ENCODE measurements at places on chromosomes 7 and 10.

- no peak for DNase-seq
Measured at GRCh38 chr10:128059266-128059981, 66.8 kb downstream of the MKI67 start.

DNA sequence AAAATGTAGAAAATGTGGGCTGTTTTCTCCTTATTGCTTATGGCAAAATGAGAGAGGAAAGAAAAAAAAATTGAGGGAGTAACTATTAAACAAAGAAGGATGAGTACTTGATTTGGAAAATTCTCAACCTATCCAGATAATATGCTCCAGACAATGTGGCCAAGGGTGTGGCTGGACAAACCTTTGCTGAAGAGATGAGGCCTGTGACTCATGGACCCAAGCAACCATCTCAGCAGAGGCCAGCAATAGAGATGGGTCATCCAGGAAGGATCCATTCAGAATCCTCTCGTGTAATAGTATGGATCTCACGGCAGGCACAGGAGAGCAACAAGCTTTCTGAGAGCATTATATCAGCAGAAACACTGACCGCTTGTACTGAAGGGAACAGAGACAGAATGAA is 120.3 kb upstream of the CELF2 start:
- no peak for DNase-seq

DNA sequence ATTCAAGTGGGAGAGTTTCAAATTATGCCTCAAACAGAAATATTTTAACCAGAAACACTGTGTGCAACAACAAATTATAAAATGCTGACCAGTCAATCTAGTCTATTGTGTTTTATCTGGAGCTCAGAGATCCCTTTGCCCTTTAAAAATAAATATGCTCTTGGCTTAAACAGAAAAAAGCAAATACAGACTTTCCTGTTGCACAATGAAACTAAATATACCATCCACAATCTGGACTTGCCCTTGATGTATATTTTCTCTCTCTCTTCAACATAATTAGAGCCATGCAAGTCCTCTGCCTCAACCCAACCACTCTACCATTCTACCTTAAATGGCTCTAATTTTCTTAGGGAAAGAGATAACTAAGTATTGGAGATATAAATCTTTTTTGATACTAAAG is 34.9 kb downstream of the ASAH2 start:
- no peak for DNase-seq

DNA sequence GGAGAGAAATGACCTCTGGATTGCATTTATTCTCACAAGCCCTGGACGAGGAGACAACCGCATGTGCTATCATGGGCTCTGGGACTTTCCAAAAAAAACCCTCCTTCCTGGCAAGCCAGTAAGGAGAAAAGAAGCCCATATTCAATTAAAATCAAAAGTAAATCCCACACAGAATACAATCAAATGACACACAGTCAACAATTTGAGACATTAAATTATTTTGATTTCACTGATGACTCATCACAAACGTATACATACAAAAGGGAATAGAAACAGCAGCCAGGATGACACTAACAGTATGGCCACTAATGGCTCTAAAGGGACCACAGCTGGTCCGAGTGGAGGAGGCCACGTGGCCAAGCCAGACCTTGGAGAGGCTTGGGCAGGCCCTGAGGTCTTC is 24.9 kb downstream of the LRRC20 start:
- no peak for DNase-seq

- DNase-seq: no peak
Measured at GRCh38 chr7:155360495-155361345, 63.0 kb downstream of the INSIG1 start.

- DNase-seq: peak; percentile 82
Measured at GRCh38 chr7:140059273-140060242, 3.2 kb downstream of the PARP12 start.

- no peak for DNase-seq
Measured at GRCh38 chr10:131871673-131872005, 29.2 kb upstream of the PPP2R2D start.

GRCh38 chr10:62610649-62611229 is 193.8 kb upstream of the ADO start:
- DNase-seq: no peak

- no peak for DNase-seq
Measured at GRCh38 chr7:50538478-50538877, 26.7 kb downstream of the DDC start.

GRCh38 chr7:31783221-31783620 is 96.2 kb downstream of the PPP1R17 start:
- DNase-seq: no peak

GRCh38 chr10:123831259-123831658 is 60.3 kb downstream of the CPXM2 start:
- no peak for DNase-seq

- no peak for DNase-seq
Measured at GRCh38 chr7:139893999-139894398, 64.9 kb downstream of the TBXAS1 start.

- DNase-seq: no peak
Measured at GRCh38 chr10:119541459-119542356, 811 bp downstream of the RGS10 start.

- DNase-seq: no peak
Measured at GRCh38 chr10:58833771-58834561, 321.3 kb downstream of the BICC1 start.

DNA sequence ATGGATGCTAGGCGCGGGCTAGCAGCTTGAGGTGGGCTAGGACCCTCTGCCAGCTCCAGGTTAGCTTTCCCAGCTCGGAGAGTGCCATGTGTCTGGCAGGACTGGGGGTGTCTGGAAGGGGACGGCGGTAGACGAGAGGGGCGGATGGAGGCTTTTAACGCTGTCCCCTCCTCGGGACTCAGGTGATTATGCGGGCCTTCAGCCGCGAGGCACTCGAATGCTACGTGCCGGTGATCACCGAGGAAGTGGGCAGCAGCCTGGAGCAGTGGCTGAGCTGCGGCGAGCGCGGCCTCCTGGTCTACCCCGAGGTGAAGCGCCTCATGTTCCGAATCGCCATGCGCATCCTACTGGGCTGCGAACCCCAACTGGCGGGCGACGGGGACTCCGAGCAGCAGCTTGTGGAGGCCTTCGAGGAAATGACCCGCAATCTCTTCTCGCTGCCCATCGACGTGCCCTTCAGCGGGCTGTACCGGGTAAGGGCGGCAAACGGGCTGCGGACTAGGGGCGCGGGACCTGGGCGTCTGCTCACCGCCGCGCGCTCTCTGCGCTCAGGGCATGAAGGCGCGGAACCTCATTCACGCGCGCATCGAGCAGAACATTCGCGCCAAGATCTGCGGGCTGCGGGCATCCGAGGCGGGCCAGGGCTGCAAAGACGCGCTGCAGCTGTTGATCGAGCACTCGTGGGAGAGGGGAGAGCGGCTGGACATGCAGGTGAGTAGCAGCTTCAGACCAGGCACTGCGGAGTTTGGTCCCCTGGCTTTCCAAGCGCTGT is 1.1 kb downstream of the CYP26A1 start:
- no peak for DNase-seq

GRCh38 chr10:78933828-78934531 is 134.8 kb upstream of the ZMIZ1 start:
- DNase-seq: no peak
